ENCODE measurements at places on chromosomes 1 and 21.

DNA sequence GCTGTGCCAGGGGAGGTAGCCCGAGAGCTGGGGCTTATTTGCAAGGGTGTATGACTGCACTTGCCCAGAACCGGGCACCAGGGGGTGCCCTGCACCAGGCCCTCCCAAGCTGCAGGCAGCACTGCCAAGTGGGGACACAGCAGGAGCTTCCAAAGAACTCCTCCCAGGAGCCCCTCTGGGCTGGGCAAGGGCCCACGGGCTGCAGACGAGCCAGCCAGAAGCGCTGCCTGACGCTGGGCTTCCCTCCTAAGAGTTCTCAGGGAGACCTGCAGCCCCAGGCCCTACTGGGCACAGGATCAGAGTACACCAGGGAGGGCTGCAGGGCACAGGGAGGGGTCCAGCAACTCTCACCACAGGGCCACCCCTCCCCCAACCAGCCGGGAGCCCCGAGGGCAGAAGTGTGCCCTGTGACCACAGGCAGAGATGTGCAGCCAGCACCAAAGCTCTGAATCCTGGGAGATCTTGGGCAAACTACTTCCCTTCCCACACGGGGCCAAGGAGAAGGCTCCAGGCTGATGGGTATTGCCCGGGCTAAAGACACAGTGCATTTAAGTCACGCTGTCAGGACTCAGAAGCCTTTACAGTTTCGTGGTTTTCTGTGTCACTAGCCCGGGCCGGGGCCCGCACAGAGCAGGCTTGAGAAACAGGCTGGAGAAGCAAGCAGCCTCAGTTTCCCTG, 63.4 kb downstream of the KCNAB2 start:
- peak; percentile 64 for DNase-seq

GRCh38 chr21:29499734-29500343, 201.1 kb downstream of the BACH1 start:
- DNase-seq = peak; percentile 8

GRCh38 chr1:234599617-234600417, 10.2 kb downstream of the IRF2BP2 start:
- peak; percentile 84 for DNase-seq

DNA sequence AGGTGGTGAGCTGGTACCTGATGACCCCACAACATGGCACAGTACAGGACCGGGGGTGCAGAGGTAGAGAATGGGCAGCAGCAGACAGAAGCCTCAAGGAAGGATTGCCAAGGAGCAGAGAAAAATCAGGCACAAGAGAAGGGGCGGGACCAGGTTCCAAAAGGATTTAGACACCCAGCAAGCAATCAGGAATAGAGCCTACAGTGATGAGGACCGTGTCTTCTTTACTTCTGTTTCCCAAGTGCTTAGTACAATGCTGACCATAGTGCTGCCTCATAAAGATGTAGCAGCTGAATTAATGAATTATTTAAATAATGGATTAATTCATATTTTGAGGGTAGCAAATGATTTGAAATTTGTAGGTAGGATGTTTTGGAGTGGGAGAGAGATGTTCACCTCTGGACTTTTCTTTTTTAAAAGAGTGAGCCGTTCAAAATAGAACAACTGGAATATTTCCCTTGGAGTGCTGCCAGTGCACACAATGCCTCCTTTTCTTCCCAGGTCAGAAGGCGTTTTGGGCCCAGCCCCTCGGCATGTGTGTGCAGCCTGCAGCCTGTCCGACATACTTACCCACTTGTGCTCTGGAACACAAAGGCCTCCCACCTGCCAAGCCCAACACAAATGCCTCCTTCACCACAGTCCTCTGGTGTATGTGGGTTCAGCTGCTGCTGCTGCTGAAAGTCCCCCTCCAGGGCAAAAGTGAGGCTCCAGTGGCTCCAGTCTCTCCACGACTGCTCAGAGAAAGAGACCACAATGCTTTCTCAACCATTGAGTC, 19.6 kb downstream of the KANK4 start:
- no peak for DNase-seq
